ENCODE measurements at places on chromosomes 13 and 19. TPM values are rescaled to one million over a fixed set of nuclear protein-coding genes. Genes with fewer than 3 reads are reported as not detected.

Gene ATP4A
- not detected for total RNA-seq

Gene NDUFA11
- total RNA-seq: 590 TPM

Gene C1QTNF9B
- total RNA-seq: 2.1 TPM

Gene MEGF8
- total RNA-seq: 34.3 TPM

Gene ZNF616
- 5.6 TPM for total RNA-seq

- peaks cover 25% of the 10 kb centered on the region for H3K4me1 ChIP-seq
- no peaks in the 10 kb centered on the region for H3K27me3 ChIP-seq
- H3K4me3 ChIP-seq: no peak overlapping the region
- no peaks in the 10 kb centered on the region for H3K36me3 ChIP-seq
- DNase-seq: no peak
Observed at GRCh38 chr13:44313674-44314073, 60.0 kb upstream of the SERP2 start.

- DNase-seq: no peak
- H3K4me3 ChIP-seq: peak overlapping the region; percentile 43
- peaks cover 89% of the 10 kb centered on the region for H3K36me3 ChIP-seq
- H3K4me1 ChIP-seq: peaks cover 30% of the 10 kb centered on the region
Observed at GRCh38 chr13:45402641-45403040, 15.5 kb downstream of the SLC25A30 start.

DNA sequence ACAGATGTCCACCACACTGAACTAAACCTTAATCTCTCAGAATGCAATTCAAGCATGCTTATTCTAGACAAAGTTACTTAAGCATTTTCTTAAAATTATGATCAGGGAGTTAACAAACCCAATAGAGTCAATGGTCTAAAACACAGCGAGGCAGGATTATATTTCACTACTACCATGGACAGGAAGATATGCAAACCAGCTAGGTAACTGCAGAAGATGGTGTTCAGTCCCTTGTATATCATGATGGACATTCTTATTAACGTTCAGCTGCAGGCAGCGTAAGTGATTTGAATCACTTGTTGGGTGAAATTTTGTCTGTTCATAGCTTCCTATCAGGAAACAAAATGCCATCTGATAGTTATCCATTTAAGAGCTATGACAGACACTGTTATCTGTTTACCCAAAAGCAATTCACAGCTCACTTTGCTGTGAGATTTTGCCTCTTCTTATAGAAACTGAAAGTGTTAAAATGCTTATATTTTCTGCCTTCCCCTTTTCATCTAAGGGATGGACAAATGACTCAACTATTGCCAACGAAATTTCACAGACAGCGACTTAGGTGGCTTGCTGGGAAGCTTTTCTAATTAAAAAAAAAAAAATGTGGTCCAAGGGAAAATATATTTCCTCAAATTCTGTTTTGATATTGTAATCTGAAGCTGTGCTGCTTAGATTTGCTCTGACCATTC, 591.9 kb downstream of the DACH1 start:
- no peaks in the 10 kb centered on the region for H3K36me3 ChIP-seq
- no peak overlapping the region for H3K4me3 ChIP-seq
- H3K27me3 ChIP-seq: no peaks in the 10 kb centered on the region
- no peak overlapping the region for H3K27ac ChIP-seq
- no peak for DNase-seq
- H3K4me1 ChIP-seq: no peaks in the 10 kb centered on the region

- no peaks in the 10 kb centered on the region for H3K36me3 ChIP-seq
- no peak overlapping the region for H3K4me3 ChIP-seq
- H3K27ac ChIP-seq: no peak overlapping the region
Observed at GRCh38 chr19:14337510-14337909, 43.7 kb upstream of the ADGRE5 start.

- DNase-seq: no peak
- no peaks in the 10 kb centered on the region for H3K27me3 ChIP-seq
- no peaks in the 10 kb centered on the region for H3K36me3 ChIP-seq
- no peak overlapping the region for H3K27ac ChIP-seq
- peaks cover 4% of the 10 kb centered on the region for H3K4me1 ChIP-seq
Observed at GRCh38 chr13:60448907-60449510, 52.0 kb downstream of the TDRD3 start.

- H3K4me1 ChIP-seq: peaks cover 12% of the 10 kb centered on the region
- no peak overlapping the region for H3K27ac ChIP-seq
Observed at GRCh38 chr19:17324357-17325114, 10.1 kb downstream of the ANO8 start.

DNA sequence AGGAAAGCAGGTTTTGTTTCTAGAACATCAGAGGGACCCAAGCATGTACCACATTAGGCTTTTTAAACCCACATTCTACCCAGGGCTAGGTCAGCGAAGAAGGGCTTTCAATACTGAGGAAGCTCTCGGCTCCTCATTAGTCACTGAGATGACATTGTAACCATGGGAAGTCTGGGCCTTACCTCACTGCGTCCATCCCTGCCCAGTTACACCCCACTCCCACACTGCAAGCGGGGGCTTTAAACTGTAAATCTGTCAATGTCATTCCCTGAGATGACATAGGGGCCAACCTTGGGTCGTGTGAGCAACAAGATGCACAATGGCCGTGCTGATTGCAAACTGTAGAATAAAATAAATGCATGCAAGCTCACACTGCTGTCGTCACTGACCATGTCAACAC, 21.7 kb upstream of the TFDP1 start:
- H3K4me3 ChIP-seq: no peak overlapping the region
- H3K27ac ChIP-seq: no peak overlapping the region
- peaks cover 21% of the 10 kb centered on the region for H3K27me3 ChIP-seq
- no peaks in the 10 kb centered on the region for H3K36me3 ChIP-seq
- no peak for DNase-seq

DNA sequence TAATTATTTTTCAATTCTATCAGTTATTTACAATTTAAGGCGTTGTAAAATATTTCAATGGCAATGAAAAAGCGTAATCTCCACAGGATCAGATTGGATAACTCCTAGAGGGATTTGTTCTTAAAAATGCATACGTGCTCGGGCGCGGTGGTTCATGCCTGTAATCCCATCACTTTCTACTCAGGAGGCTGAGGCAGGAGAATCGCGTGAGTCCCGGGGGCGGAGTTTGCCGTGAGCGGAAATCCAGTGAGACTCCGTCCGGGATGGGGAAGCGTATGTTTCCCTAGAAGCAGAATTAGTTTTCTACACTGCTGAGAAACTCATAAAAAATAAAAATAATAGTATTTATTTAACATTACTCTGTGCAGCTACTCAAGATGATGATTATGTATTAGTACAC, 917.8 kb upstream of the PCDH20 start:
- no peak overlapping the region for H3K4me3 ChIP-seq
- no peaks in the 10 kb centered on the region for H3K36me3 ChIP-seq
- no peak overlapping the region for H3K27ac ChIP-seq
- H3K27me3 ChIP-seq: no peaks in the 10 kb centered on the region

GRCh38 chr19:56110515-56111448, 10.3 kb downstream of the ZNF787 start:
- H3K27me3 ChIP-seq: no peaks in the 10 kb centered on the region
- peak overlapping the region; percentile 85 for H3K27ac ChIP-seq
- DNase-seq: peak; percentile 64
- no peaks in the 10 kb centered on the region for H3K36me3 ChIP-seq
- peak overlapping the region; percentile 35 for H3K4me3 ChIP-seq
- H3K4me1 ChIP-seq: peaks cover 99% of the 10 kb centered on the region

Data from left ventricle myocardium inferior (tissue), 1 donor.